ENCODE measurements at places on chromosomes 12 and 14.

- no peak for DNase-seq
Measured at GRCh38 chr14:94631536-94632304, 19.5 kb downstream of the SERPINA3 start.

DNA sequence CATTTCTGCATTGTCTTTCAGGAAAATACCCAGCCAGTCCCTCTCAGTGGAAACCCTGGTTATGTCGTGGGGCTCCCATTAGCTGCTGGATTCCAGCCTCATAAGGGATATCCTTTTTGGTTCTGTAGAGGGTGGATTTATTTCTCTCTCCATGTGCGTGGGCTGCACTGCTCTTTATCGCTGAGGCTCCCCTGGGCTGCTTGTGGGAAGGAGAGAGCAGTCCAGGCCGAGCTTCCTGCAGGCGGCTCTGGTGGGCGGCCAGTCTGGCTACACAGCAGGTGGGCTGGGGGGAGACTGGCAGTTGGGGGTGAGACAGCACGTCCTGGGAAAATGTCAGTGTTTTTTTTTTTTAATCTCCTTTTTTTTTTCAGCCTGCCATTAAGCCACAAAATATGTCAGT is 27.6 kb downstream of the TCTN1 start:
- DNase-seq: no peak

- DNase-seq: no peak
Measured at GRCh38 chr14:84025106-84026012, 1504.6 kb upstream of the FLRT2 start.

GRCh38 chr12:131916306-131917138 is 12.6 kb upstream of the PUS1 start:
- no peak for DNase-seq

DNA sequence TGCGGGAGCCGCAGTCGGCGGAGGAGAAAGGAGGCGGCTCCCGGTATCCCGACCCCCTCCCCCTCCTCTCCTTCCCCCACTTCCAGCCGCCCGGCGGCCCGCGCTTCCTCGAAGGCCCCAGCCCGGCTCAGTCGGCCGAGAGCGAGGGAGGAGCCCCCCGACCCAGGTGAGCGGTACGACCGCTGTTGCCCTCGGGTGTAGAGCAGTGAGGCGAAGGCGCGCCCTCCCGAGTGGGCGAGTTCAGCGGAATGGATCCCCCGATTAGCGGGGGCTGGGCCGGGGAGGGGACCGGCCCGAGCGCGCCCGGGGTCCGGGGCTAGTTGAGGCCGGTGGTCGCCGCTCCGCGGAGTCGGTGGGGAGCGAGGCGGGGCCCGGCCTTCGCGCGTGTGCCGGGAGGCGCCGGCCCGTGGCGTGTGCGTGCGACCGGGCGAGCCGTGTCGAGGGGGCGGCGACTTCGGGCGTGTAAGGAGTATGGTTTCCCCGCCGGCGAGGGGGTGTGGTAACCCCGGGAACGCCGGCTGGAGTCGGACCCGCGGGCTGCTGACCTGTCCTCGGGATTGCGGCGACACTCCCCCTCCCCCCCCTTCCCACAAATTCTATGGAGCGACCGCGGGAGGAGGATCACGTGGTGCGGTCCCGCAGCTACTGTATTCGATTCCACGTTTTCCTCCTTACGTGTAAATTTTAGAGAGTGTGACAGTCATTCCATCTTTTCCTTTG is 501 bp downstream of the RIMKLB start:
- no peak for DNase-seq
